ENCODE measurements at places on chromosomes 3 and 15.
A peak's percentile ranks its signal among the peaks of the same experiment; 100 is the strongest.

GRCh38 chr15:34056911-34057310, 17.9 kb upstream of the AVEN start:
- DNase-seq = no peak

DNA sequence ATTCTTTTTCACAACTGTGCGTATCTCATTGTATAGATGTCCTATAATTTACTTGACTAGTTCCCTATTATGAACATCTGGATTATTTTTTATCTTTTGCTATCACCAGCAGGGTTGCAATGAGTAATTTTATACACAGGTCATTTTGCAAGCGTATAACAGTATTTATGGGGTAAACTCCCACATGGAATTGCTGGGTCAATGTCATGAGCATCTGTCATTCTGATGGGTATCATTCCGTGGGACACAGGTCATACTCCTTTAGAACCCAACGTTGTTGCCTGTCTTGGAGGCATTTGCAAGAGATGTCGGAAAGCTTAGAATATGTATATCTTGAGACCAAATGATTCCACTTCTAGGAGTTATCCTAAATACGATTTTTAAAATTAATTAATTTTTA, 12.9 kb downstream of the BHLHE40 start:
- DNase-seq = no peak

DNA sequence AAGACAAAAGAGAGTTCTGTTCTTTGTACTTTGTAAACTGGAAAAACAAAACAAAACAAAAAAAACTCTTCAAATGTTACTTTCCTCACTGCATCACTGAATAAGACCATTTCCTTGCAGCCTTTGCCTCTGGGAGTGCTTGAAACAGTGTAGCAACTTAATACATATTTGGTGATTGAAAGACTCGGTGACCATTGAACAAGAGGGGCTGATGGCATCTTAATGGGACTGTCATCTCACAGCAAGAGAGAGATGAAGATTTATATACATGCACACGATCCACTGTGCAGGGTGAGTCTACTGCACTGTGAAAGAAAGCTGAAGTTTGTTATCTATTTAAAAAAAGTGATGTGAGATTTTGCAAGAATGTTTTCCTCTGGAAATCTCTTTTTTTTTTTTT, 111.9 kb upstream of the KLHL25 start:
- DNase-seq = no peak

DNA sequence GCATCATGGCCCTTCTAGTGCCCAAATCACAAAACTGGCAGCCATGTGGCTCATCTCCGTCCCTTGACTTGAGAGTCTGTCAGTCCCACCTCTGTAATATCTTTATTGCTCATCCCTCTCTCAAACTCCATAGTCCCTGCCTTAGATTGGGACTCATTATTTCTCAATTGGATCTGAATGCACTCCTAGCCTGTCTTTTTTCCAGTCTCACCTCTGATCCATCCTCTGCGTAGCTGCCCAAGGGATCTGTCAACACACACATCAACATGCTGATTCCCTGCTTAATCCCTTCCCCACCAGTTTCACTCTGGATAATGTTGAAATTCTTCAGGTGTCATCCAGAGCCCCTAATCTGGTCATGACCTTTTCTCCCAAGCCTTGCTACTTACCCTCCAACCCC, 39.3 kb downstream of the NMNAT3 start:
- DNase-seq = no peak

DNA sequence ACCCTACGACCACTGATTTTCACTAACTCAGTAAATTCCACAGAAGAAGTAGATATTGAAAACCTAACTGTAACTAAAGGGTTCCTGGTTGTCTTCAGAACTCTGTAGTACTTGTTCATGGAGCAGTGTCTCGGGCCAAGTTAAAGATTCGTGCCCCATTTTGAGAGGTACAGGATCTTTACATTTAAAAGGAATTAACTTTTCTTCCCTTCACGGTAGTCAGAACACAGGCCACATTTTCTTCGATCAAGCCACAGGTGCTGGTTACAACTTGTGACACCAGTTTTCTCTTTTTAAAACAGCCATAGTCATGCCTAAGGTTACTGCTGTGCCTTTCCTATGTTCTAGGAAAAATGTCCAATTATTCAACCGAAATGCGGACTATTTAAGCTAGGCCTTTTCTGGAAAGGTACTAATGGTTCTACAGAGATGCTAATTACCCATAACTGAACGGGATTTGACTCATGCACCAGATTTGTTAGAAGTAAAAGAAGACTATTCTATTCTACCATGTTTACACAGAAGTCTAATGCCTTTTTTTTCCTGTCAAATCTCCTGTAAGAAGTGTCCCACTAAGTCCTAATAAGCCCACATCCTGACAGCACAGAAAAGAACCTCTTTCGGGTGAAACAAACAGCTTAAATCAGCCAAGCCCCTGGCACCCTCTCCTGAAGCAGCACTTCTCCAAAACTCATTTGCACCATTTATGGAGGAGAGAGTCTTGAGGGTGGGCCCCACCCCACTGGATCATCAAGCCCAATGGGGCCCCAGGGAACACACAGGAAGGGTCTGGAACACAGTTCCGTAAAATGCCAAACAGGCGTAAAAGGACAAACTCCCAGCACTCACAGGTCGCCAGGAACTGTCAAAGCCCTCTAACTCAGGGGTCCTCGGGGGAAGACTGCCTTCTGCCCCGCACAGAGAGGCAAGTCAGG, 1.9 kb downstream of the LRIG1 start:
- DNase-seq = no peak

GRCh38 chr3:12437861-12438260, 46.4 kb upstream of the TSEN2 start:
- DNase-seq = no peak

DNA sequence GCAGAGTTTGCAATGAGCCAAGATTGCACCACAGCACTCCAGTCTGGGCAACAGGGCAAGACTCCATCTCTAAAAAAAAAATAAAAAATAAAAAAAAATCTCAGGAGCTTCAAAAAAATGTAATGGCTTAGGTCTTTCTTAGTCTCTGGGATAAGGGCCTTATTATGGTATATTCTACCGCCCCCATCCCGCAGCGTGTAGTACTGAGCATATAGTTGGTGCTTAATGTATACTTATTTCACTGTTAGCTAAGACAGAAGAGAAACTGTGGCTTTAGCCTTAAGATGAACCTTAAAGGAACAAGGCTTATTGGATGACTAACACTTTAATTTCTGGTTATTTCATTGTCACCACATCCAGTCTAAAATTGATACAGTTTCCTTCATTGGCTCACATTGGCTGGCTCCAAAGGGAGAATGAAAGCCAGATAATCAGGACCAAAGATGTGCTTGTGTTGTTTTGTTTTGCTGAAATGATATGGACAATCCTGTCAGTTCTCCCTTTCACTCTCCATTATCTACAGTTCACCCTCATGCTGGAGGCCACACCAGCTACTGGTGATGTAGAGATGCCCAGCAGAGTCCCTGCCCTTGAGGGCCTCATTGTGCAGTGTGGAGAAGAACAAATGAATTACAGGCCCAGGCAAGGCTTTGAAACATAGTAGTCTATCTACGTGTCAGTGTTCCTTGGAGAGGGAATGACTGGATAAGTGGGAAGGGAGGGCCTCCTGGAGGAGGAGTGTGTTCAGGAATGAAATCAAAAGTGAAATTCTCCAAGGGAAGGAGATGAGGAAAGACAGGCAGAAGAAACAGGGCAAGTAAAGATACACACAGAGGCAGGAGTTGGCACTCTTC, 17.4 kb upstream of the RAF1 start:
- DNase-seq = no peak

GRCh38 chr15:74340150-74340549, 27.3 kb downstream of the CYP11A1 start:
- DNase-seq = no peak

DNA sequence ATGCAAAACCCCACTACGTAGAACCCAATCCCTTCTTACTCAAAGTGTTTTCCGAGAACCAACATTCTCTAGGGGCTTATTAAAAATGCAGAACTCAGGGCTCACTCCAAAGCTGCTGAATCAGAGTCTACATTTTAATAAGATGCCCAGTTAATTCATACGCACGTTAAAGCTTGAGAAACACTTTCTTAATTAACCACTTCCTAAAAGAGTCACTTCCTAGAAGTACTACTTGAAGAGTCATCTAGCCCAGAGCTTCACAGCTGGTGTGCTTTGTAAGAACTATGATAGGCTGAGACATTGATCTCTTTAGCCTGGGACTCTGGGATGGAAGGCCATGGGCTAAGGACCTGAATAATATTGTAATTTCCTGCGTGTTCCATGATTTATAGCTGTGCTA, 9.0 kb downstream of the COL6A5 start:
- no peak for DNase-seq

GRCh38 chr3:48187579-48188265, 495 bp downstream of the CDC25A start:
- DNase-seq = no peak

DNA sequence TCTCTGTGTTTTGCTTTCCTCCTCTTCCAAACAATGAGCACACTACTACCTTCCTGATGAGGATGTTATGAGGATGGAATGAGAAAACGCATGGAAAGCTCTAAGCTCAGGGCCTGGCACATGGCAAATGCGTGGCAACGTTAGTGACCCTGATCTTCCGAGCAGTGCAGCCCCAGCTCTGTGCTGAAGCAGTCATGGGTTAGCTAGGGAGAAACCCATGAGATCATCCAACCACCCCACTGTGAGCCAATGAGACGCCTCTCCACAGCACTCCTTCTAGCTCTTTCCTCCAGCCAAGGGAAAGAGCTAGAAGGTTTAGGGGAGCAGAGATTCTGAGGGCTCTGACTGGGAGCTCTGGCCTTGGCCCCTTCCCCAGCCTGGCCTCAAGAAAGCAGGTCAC, 4.5 kb downstream of the CPN2 start:
- DNase-seq = no peak

DNA sequence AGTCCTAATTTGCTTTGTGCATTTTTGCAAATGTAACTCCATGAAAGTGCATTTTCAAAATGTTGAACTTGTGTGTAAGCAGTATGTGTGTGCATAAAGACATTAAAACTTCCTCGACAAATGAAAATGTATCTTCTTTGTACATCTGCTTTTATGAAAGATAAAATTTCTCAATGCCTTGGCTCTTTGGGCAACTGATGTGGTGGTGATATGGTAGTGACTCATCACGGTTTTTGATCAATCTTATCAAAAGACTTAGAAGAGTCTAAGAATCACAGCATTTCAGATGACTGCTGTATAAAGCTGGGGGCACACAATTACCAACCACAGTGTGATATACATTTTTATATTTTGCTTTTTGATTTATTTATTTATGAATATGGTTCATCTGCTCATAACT, 5.4 kb upstream of the MASP1 start:
- no peak for DNase-seq

- DNase-seq = no peak
Measured at GRCh38 chr3:141860086-141860669, 16.3 kb upstream of the ATP1B3 start.

DNA sequence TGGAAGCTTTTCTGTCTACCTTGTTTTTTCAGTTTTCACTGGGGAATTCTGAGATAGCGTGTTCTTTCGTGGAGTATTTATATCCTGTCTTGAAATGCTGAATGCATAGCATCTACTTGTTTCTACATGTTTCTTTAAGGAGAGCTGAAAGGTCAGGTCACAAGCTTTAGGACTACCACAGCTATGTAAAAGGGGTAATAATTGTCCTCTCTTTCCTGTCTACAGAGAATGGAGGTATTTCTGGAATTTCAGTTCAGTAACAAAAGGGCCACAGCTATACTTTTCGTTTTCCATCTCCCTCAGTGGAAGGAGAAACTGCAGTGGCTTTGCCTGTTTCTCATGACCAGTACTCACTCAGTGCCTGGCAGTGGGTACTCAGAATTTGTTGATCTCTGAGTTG, 4.7 kb downstream of the INAFM2 start:
- DNase-seq = peak; percentile 46

- DNase-seq = no peak
Measured at GRCh38 chr3:51794206-51794605, 15.2 kb upstream of the IQCF6 start.

- DNase-seq = no peak
Measured at GRCh38 chr3:194767446-194768207, 81.9 kb downstream of the FAM43A start.

GRCh38 chr15:89221543-89221942, at the start of gene RLBP1:
Gene RLBP1, minus strand, starts transcription at chr15:89221579. Its CDS starts 2,604 bp downstream, at chr15:89218975.
- no peak for DNase-seq

- no peak for DNase-seq
Measured at GRCh38 chr3:153749070-153749610, 372.1 kb upstream of the ARHGEF26 start.

- no peak for DNase-seq
Measured at GRCh38 chr3:43489930-43490329, 131.9 kb downstream of the ANO10 start.

GRCh38 chr15:95975212-95975611, 355.3 kb upstream of the NR2F2 start:
- peak; percentile 13 for DNase-seq

- DNase-seq = no peak
Measured at GRCh38 chr15:44647036-44647435, 16.4 kb downstream of the SPG11 start.

GRCh38 chr3:175486255-175486654, 627.1 kb downstream of the NAALADL2 start:
- DNase-seq = no peak

GRCh38 chr3:171223396-171223795, 196.9 kb upstream of the SLC2A2 start:
- no peak for DNase-seq

DNA sequence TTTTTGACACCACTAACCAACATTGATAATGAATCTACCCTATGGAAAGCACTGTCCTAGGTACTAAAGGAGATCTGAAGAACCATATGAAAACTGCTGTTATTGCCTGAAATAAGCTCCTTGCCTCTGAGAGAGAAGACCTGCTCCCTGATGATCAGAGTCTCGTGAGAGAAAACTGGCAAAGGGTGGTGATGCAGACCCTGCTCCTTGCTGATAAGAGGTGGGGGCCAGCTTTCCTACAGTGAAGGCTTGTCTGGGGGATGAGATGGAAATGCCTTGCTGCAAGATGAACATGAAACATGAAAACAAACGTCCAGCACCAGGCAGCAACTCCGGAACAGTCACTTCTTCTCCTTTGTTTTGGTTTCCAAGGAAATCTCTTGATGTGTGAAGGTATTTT, 31.9 kb downstream of the RASGRP1 start:
- no peak for DNase-seq

DNA sequence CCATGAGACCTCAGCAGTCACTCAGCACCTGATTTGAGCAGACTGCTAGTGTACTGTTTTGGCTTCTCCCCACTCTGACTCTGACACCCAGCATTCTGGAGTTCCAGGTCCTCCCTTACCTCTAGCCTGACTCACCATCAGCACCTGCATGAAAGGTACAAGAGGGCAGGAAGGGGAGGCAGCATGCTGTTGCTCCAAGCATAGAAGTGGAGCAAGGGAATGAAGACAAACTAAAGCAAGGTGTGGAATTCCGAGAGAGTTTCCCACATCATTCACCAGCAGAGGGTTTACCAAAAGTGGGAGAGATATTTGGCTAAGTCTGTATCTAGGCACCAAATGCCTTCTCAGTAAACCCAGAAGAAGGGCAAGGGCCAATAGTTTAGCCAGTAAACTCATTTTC, 21.3 kb downstream of the HEXA start:
- DNase-seq = no peak
